ENCODE measurements at places on chromosomes 2 and 18.
A peak's percentile ranks its signal among the peaks of the same experiment; 100 is the strongest.

GRCh38 chr2:134175834-134176233, 78.0 kb upstream of the MGAT5 start:
- DNase-seq: no peak

DNA sequence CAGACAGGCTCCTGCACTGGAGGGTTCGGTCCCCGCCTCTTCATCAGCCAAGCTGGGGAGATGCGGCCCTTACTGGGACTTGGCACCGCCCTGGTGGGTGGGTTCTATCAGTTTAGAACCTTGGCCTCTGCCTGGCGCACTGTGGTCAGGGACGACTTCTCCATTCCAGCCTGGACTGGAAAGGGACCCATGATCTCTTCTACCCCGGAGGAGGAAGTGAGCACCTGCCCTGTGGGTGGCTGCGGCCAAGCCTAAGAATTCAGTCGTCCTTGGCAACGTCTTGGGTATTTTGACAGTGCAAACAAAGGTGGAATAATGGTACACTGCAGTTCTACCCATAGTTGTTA, 106.9 kb upstream of the CD302 start:
- DNase-seq: peak; percentile 80

DNA sequence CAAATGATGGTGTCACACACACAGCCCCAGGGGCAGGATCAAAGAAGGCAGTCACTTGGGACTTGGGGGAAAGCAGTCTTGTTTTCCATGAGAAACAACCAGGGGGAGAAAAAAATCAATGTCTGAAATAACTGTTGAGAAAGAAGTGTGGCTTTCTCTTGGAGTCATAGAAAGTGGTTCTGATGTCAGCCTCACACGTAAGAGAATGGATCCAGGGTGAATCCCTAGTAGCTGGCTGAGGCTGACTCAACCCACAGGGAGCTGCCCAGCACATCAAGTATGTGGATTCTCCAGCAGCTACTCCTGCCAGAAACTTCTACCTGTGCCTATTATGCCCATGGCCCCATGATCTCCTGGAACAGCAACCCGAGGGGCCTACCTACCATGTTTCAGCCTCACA, 33.6 kb upstream of the ZBTB7C start:
- no peak for DNase-seq

DNA sequence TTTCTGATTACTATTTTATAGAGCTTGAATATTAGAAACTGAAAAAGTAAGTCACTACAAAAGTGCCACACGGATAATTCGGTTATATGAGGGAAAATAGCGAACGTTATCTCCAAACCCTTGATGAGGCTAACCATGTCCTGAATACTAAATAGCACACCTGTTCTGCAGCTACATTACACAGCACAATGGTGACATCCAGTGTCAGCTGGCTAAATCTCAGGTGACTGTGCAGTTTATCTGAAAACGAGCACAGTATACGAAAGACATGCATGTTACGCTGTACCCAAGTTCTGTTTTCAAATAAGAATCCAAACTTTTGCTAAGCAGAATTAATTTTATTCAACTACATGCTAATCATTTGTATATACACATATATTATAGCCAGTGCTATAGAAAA, 9.0 kb downstream of the CCDC68 start:
- no peak for DNase-seq

- DNase-seq: no peak
These were observed 124.0 kb downstream of the GAREM1 start for GRCh38 chr18:32346671-32347070.
